ENCODE measurements at places on chromosomes 7 and 10.

DNA sequence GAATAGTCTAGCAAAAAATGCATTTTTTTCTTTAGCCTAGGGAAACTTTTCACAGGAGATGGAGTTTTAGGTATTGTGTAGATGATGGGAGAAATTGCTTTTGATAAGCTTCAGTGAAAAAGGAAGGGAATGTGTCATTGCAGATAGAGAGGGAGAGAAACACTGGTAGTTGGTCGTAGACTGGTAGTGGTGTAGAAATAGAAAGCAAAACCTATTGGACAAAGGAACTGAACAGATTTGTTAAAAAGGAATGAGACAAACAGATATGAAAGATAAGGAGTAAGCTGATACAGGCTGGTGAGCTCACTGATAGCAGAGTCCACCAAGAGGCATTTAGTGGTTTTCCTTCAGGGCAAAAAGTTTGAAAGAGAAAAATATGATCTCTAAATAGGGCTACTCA is 94.3 kb downstream of the ZEB1 start:
- DNase-seq: no peak

- no peak for DNase-seq
Measured at GRCh38 chr10:91690412-91690811, 57.5 kb upstream of the PPP1R3C start.

DNA sequence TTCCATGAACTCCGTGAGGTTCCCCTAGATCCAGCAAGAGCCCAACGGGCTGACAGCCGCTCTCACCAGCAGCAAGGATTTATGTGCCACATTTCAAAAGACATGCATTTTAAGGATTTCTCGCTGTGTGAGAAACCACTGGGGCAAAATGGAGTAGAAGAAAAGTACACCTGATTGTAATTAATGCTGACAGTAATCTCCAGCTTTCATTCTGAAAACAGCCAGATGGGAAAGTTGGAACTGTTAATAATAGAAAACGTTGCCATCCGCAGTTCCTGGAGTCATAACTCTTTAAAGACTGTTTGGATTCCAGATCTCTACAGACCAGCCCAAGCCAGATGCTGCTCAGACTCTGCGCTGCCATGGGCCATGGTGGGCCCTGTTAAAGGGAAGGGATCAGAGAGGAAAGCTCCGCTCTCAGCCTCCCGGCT is 216.9 kb upstream of the GLI3 start:
- DNase-seq: no peak

DNA sequence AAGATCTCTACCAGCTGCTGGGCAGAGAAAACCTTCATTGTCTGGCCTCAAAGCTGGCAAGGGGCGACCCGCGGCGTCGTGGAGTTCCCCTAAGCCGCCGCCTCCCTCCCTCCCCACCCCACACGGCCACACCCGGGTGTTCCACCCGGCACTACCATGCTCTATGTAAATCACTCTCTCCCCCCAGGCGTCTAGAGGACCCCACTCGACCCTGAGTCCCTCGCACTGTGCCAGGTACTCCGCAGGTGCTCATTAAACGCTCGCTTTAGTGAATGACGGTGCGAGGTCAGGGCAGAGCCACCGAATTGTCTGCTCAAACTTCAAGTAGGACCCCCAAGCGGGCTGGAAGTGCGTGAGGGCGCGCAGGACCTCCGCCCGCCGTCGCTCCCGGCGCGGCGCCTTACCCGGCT is 628 bp downstream of the PARP12 start:
- DNase-seq: no peak

- no peak for DNase-seq
Measured at GRCh38 chr7:2257046-2257551, 15.1 kb downstream of the NUDT1 start.

GRCh38 chr10:15168291-15168785 is at the start of gene NMT2:
NMT2 (minus strand) TSS chr10:15168693; CDS start chr10:15168612, 81 bp downstream.
- peak; percentile 87 for DNase-seq

DNA sequence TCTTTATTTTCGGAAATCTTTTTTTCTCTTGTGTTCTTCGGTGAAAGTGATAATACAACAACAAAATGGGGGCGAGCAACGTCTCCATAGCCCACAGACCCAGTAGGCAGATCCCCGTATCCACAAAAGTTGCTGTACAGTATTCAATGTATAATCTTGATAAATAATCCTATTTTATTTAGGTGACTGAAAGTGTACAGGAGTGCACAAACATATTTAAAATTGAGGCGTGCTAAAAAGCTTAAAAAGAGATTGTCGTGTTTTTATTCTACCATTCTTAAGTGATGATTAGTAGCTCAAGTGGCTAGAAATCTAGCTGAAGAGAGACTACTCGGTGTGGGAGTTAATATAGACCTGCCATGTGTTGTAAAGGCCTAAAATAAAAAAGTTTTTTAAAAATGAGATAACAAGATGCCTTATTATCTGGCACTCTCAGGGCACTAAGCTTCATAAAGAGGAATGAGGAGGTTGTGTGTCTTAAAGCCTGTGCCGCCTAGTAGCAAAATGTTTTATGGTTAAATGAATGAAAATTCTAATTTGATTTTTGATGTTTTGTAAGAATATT is 1.6 kb downstream of the CAPZA2 start:
- no peak for DNase-seq

- no peak for DNase-seq
Measured at GRCh38 chr7:17706275-17706674, 234.0 kb downstream of the SNX13 start.

DNA sequence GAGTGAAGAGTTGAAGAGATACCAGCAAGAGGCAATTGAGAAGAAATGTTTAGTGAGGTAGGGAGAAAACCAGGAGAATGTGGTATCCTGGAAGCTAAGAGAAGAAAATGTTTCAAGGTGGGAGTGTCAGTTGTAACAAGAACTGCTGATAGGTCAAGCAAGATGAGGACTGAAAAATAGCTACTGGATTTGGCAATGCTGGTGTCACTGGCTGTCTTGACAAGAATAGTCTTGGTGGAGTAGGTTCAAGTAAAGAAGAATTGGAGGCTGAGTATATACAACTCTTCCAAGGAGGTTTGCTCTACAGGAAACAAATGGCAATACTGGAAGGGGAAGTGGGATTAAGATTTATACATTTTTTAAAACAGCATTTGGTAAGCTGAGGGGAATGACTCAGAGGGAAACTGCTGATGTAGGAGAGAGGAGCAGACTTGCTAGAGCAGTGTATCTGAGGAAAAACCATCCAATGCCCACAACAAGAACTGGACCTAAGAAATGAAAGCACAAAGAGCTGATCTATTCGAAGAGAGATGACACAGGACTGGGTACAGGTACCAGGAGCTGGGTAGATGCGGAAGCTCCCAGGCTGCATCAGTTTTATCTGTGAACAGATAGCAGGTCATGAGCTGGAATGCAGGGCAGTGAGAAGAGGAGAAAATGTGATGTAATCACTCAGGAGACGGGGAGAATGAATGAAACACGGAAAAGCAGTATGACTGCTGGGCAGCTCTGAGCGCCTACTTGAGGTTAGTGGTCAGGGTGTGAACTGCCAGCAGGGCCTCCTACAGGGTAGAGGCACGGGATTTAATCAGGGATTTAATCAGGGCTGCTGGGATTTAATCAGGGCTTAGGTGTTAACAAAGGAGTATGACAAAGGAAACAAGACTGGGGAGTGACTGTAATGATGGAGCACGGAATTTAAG is 34.5 kb downstream of the FAM25A start:
- no peak for DNase-seq

- DNase-seq: no peak
Measured at GRCh38 chr7:137943132-137943551, 58.7 kb downstream of the CREB3L2 start.

GRCh38 chr10:70494536-70494935 is 16.0 kb downstream of the PALD1 start:
- DNase-seq: peak; percentile 52

GRCh38 chr7:6167587-6168476 is 104.6 kb downstream of the CYTH3 start:
- DNase-seq: no peak

- DNase-seq: no peak
Measured at GRCh38 chr10:11002916-11003315, 14.8 kb upstream of the CELF2 start.

DNA sequence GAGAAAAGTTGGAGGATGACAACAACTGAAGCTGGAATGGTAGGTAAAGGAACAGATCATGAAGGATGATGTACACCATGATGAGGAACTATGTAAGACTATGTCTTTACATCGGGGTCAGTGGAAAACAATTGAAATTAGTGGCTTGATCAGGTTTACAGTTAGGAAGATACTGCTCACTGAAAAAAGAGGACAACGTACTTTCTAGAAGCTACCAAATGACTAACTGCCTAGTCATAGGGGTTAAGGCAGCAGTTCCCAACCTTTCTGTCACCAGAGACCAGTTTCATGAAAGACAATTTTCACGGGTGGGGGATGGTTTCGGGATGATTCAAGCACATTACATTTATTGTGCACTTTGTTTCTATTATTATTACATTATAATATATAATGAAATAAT is 91.6 kb upstream of the ANKRD1 start:
- no peak for DNase-seq

DNA sequence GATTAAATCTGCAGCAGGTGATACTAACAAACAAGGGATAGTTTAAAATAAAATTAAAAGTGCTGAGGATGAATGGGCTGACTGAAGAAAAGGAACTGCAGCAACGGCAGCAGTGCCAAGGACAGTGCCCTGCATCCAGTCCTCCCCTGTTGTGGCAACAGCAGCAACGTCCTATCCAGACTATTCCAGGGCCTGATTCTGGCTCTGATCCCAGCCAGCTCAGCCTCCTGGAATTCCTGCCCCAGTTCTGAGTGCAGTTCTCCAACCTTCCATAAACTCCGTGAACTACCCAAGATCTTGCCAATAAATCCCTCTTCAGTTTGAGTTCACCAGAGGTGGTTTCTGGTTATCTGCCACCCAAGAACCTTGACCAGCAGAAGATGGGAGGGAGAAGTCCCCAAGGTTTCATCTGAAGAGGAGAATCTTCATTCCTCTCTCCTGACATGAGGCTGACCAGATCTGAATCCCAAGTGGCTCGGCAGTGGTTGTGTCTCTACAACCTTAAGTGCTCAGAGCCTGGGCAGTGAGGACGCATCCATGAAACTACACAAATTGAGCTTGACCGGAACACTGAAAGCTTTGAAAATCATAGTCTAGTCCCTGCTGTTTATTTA is 115.8 kb downstream of the SORBS1 start:
- no peak for DNase-seq

DNA sequence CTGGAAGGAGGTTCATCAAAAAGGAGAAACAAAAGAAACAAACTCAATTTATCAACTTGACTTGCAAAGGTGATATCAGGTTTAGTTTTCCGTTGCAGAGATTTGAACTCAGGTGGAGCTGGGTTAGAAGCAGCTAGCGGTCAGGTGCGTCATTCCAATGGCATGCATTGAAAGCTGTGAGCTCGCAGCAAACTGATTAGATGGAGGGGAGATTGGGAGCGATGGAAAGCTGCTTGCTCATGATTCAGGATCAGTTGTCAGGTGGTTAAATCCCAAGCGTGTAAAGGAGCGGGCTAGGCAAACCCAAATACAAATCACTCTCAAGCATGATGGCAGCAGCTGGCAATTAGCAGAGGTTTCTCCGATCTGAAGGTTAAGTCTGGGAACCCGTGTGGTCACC is 49.3 kb upstream of the AFAP1L2 start:
- no peak for DNase-seq

DNA sequence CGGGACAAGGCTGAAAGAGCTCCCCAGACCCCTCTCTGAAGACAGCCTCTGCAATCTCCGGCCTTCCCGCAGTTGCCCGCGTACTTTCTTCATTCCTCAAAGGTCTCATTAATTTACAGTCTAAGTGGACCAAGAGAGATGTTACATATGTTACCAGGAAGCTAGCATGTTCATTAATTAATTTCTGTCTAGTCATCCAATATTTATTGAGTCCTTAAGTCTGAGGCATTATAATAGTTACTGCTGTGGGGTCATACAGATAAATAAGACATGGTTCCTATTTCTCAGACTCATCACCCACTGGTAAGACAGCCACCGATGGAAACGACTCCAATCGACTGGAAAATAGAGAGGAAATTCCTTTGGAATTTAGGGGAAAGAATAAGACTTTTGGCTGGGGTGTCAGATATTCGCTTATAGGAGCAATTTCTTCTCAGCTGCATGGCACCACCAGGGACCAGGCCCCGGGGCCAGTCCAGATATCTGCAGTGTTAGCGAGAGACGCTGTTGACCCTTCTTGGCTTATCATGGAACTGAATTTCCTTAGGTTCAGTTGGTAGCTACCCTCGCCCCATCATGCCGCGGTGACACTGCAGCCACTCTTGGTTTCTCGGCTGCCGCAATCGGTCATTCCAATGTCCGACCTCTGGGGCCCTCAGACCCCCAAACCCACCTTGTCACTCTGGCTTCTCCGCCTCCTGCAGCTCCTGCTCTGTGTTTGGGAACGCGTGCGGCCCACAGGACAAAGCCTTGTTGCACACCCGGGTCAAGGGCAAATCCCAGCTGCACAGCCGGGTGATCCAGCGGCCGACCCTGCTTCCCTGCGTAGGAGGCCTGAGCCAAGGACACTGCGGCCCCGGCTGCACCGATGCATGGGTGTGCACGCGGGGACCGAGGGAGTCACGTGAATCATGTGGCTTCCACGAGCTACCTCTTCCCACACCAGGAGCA is 383.2 kb downstream of the DNAJB6 start:
- no peak for DNase-seq

GRCh38 chr10:71231206-71231605 is 18.8 kb downstream of the UNC5B start:
- no peak for DNase-seq

DNA sequence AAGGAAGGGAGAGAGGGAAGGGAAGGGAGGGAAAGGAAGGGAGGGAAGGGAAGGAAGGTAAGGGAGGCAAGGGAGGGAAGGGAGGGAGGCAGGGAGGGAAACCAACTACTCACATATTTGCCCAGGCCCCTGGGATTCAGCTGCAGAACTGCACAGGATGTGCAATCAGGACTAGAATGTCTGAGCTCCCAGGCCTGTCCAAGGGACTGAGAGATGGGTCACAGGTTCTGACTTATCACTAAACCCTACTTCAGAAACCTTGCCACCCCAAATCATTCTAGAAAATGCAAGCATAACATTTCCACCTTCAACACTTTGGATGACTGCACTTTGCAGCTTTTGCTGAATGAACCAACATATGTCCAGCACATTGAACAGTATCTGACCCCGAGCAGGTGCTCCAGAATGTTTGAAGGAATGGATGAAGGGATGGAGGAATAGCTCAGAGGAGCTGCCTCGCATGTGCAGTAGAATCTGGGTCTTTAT is 245.3 kb downstream of the KCNMA1 start:
- DNase-seq: no peak

DNA sequence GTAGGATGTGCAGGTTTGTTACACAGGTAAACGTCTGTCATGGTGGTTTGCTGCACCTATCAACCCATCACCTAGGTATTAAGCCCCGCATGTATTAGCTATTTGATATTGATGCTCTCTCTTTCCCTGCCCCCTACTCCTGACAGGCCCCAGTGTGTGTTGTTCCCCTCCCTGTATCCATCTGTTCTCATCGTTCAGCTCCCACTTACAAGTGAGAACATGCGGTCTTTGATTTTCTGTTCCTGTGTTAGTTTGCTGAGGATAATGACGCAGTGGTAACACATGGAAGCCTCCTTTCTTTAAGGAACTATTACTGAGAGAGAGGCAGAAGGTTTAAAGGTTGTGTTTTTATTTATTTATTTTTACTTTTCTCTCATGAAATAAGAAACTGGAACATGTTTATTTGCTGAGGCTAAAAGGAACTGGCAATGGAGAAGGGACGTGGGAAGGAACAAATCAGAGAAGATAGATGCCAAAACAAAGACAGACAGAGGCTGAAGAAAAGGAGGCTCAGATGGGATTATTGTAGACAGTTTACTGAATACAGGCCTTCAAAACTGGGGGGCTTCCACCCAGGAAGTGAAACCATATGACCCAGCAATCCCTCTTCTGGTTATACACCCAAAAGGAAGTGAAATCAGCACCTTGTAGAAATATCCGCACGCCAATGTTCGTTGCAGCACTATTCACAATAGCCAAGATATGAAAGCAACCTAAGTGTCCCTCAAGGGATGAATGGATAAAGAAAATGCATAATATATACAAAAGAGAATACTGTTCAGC is 556.3 kb downstream of the GRM8 start:
- DNase-seq: no peak
